ENCODE measurements at places on chromosomes 7 and 10.

DNA sequence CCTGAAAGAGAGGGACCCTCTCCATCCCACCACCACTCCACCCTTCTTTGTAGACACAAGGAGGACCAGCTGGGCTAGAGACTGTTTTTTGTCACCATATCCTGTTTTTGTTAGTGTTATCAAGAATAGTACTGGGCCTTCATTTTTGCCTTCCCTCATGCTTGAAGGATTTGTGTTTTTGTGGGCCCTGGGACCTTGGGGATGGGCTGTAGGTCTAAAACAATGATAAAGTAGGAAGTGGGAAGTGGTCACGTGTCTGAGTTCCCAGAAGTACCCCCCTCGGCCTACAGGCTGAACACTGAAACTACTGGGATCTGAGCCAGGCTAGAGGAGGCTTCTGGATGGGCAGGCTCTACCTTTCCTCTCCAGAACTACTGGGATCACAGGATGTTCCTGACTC lies 8.9 kb downstream of the AGFG2 start:
- DNase-seq: no peak

GRCh38 chr7:43033369-43033768 lies 79.1 kb upstream of the HECW1 start:
- no peak for DNase-seq

GRCh38 chr7:24192053-24192452 lies 91.9 kb upstream of the NPY start:
- DNase-seq: no peak

GRCh38 chr7:155789001-155789725 lies 23.1 kb downstream of the SHH start:
- no peak for DNase-seq

GRCh38 chr7:121872831-121873288 lies at the start of gene PTPRZ1:
TSS of gene PTPRZ1 (plus strand) at chr7:121873161. CDS start at chr7:121873500, 339 bp downstream.
- DNase-seq: no peak

- DNase-seq: no peak
Observed at GRCh38 chr10:59266321-59266720, 89.9 kb downstream of the PHYHIPL start.

DNA sequence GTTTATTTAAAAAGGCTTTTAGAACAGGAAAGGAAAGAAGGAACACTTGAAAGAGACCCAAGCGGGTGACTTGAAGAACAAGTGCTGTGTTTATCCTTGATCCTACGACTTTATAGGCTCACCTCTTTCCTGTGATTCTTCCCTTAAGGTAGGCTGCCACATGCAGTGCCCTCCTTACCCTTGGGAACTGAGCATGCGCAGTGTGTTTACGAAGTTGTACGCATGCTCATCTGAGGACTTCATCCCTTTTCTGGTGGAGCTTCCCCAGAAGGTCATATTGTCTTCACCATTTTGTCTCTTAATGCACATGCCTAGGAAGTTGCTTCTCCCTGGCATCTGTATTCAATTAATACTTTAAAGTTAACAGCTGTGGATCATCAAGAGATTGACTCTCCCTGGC lies 49.9 kb upstream of the VOPP1 start:
- DNase-seq: no peak

DNA sequence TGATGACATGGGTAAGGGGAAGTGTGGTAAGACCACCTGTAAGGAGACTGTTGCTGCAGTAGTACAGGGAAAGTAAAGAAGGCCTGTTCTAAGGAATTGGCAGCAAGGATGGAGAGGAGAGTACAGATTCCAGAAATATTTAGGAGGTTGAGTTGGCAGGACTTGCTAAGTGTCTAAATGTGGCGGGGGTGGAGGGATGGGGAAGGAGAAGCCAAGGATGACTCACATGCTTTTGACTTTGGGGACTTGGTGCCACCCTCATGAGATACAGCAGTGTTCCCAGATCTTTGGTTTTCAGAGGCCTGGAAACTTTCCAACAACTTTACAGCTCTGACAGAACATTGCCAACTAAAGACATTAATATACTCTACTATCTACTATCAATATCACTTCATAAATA lies 45.4 kb downstream of the CDK6 start:
- DNase-seq: no peak

DNA sequence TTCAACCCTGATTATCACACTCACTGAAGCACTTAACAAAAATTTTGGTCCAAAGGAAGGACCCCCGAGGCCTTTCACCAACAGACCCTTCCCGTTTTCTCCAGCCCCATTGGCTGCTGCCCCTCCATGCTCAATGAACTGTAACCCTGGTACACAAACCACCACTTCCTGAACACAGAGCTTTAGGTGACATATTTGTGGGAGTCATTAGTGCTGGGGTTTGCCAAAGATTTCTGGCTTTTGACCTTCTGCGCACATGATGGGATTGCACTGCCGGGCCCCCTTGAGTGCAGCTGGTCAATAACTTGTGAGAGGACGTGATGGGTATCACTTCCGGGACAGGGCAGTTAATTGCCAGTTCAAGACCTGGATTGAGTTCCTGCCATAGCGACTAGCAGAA lies 9.0 kb upstream of the CAMK1D start:
- DNase-seq: no peak

DNA sequence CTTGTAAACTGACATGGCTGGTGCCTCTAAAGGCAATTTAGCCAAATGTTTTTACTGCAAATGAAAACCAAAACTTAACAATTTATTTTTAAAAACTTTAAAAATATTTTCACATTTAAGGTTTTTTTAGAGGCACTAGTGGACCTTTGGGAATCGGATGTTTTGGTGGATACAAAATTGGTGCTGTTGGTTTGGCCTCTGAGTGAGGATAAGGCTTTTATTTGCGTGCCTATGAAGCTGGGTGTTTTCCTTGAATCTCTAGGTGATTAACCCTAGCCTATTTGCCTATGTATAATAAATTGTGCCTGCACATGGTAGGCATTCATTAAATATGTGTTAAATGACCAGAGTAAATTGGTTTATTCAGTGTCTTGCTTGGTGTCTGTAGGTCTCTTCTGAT lies 2.9 kb upstream of the SGCE start:
- no peak for DNase-seq

DNA sequence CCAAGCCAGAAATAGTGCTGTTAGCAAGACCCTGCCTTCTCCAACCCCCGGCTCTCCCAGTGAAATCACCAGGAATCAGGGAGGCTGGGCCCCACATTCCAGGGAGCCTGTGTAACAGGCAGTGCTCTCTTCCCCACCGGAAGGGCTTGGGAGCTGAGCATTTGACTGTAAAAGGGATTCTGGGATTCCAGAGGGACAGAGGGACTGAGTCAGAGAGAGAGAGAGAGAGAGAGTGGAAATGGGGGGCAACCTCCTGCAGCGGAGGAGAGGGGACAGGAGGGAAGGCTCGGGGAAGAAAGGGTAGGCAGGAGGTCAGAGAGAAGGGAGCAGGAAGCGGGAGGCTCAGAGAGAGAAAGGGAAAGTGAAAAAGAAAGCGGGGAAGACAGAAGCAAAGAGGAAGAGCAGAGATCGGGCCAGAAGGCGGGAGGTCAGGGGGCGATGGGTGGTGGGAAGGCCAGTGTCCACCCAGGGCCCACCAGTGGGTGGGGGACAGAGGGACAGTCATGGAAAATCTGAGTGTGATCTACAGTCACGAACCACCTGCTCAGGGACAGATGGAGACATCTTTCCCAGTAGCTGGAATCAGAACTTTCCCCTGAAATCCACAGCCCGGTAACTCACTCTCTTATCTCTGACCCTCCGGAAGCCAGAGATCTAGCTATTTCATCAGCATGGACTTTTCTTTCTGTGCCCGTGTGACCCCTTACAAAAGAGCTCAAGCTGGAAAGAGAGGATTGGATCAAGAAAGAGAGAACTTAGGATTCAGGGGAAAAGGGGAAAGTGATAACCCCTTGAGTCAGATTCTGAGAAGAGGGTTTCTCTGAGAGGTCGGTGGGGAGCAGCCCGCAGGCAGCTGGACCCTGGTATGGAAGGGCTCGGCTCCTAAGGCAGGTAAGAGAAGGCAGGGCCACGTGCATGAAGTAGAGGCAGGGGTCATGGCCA lies 4.6 kb upstream of the SERPINE1 start:
- DNase-seq: no peak

- DNase-seq: no peak
Observed at GRCh38 chr10:57706576-57707299, 561.0 kb downstream of the IPMK start.

- DNase-seq: no peak
Observed at GRCh38 chr7:2376351-2377154, 21.9 kb downstream of the EIF3B start.

- DNase-seq: no peak
Observed at GRCh38 chr7:94556028-94556427, 46.4 kb downstream of the CASD1 start.

DNA sequence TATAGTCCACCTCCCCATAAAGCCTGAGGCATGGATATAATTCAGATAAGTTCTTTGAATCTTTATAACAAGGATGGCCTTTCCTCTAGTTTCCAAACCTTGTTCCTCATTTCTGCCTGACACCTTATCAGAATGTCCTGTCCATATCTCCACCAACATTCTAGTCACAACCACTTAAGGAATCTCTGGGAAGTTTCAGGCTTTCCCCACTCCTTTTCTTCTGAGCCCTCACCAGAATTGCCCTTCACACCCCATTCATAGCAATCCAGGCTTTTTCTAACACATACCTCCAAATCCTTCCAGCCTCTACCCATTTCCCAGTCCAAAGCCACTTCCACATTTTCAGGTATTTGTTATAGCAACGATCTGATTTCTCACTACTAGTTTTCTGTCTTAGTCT lies 18.0 kb upstream of the DIP2C start:
- no peak for DNase-seq

DNA sequence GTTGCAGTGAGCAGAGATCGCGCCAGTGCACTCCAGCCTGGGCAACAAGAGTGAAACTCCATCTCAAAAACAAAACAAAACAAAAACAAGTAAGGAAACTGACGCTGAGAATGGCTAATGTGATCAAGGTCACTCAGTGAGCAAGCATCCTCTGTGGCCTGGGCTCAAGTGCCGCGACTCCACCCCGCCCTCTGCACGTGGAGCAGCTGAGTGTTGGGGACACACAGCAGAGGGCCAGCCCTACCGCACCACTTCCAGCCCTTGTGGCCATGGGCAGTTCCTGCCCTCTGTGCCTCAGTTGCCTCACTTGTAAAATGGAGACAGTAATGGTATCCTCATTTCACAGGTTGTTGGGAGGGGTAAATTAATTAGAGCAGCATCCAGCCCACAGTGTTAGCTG lies 21.0 kb upstream of the OPALIN start:
- DNase-seq: no peak

DNA sequence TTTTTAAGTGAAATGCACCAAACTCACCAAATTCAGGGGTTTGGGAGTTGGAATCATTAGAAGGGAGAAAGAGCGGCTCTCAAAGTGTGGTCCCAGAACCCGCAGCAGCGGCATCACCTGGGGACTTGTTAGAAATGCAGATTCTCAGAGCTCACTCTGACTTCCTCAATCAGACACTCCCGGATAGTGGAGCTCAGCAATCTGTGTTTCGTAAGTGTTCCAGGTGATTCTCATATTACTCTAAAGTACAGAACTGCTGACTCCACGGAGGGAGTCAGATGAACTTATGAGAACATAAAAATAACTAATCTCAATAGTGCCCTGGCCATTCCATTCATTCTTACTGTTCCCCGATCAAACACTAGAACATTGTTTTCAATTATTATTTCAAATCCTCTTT lies 358.7 kb upstream of the MYO3A start:
- DNase-seq: no peak

DNA sequence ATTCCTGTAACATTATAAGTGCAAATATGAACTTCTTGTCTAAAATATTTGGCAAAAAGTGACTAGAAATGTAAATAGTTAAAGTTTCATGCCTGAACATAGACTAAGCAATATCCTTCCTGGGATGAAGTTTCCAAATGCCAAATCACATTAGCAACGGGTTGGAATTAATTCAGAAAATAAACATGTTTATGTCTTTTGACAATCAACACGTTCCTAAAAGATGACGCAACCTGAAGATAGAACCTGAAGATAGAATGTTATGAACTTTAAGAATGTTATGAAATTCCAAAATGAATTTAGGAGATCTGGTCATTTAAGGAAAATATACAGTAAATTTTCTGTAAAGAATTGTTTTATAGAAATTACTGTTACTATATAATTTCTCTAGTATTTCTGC lies 9.2 kb downstream of the LAMB4 start:
- no peak for DNase-seq

DNA sequence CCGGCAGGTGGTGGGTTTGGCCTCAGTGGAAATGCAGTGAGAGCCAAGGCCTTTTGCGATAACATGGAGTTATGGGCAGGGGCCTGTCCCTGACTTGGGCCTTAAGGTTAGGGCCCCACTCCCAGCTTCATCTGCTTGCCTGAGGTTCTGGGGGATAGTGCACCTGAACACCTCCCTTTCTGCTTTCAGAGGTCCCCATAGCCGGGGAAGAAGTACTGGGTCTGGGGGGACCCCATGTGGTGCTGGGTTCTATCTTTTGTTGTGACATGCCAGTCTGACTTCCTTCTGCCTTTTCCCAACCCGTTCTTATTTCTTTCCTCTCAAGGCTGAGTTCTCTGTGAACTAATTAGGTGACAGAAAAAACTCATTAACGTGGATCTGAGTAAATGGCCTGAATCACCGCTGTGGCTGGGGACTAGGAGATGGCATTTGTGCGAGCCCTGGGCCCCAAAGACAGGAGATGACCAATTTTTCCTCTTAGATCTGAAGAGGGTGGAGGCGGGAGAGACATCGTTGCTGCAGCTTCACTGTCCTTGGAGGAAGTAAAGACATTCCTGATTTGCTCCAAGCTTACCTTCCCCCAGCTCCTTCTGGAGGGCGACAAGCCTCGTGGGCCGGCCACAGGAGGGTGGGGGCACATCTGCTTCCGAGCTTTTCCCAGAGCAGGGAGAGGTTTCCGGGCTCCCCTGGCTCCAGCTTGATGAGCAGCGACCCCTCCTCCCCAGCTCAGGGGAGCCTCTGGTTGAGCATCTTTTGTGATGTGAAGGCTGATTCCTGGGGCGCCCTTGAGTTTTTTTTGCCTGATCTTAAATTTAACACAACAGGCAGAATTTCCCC lies 2.0 kb downstream of the AGAP3 start:
- DNase-seq: no peak

GRCh38 chr7:17745610-17746009 lies 194.7 kb downstream of the SNX13 start:
- no peak for DNase-seq

- DNase-seq: no peak
Observed at GRCh38 chr10:85531706-85532105, 834.9 kb downstream of the GRID1 start.

DNA sequence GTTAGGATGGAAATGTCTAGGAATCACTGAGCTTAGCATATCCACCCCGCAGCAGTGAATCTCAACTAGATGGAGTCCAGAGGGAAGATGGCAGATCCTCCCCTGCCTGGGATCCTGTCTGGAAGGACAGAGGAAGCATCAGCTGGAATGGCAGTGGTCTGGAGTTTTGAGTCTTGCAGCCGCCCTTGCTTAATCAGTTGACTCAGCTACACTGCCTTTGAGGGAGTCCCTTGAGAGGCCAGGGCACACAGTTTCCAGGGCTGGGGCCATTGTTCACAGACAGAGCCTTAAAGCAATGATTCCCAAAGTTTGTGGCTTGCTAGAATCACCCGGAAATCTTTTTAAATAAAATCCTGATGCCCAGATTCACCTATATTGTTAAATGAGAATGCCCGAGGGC lies 128.1 kb downstream of the NT5C2 start:
- DNase-seq: no peak

All from CD4-positive, alpha-beta T cell treated with Interleukin-4 for 4 hours (primary cell).